ENCODE measurements at places on chromosomes 1 and 21. TPM values are rescaled to one million over a fixed set of nuclear protein-coding genes. Genes with fewer than 3 reads are reported as not detected.

DNA sequence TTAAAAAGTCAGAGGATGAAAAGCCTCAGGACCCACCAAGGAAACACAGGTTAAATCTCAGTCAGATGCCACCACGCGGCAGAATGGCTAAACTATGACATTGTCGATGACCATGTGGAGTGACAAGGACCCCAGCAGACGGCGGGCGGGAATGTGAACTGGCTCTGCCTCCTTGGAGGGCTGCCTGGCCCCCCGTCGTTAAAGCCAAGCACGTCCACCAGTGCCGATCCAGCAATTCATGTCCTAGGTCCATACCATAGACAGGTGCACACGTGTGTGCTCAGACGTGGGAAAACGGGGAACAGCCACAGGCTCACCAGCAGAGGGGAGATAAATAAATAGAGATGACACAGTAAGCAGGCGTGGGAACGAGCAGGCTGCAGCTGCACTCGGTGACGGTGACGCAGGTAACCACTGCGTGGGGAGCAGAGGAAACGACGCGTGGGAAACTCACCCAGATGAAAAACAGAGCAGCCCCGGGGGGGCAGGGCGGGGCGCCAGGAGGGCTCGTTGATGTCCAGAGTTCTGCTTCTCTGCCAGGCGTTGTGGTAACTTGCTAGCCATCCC lies 28.3 kb upstream of the PCBP3 start:
- DNase-seq: no peak

GRCh38 chr1:222034790-222035189 lies 292.9 kb upstream of the DUSP10 start:
- no peak for DNase-seq

DNA sequence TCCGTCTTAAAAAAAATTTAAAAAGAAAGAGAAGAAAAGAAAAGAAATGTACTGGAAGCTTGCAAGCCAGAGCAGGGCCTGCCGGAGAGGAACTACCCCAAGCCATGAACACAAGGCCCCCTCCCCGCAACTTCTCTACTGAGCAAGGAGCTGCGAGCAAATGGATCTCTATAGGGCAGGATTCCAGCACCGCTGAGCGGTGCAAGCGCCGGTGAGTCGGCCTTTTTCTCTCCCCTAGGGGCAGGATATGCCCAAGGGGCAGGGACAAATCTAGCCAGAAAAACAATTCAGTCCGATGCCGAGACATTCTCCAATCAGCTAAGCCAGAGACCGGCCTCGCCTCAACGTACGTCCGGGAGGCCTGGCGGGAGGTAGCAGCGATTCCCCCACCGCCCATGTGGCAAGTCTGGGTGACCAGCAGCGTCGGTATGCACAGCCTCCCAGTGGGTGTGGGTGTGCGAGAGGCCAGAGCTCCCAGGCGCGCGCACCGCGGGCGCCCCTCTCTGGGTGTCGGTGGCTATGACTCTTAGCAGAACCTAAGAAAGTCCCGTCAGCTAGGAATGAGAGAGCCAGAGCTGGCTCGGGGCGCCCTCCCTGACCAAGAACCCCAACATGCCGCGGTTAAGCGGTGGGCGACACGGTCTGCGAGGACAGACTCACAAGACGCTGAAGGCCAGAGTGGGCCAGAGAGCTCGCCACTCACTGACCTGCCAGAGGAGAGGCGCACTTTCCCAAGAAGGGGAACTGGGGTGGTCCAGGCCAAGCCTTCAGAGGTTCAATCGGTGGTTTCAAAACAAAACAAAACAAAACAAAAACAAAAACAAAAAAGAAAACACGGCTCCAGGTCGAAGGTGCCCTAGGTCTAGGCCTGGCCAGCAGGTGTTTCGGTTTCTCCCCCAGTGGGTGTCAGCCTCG lies 1.9 kb downstream of the CSMD2 start:
- no peak for DNase-seq

OR6K3 gene
- not detected for total RNA-seq

- no peak for DNase-seq
Measured at GRCh38 chr1:224720216-224720615, 104.1 kb downstream of the CNIH3 start.

- no peak for DNase-seq
Measured at GRCh38 chr1:115865704-115866380, 24.9 kb upstream of the NHLH2 start.

- DNase-seq: no peak
Measured at GRCh38 chr1:44616991-44617702, 57.1 kb downstream of the TMEM53 start.
